ENCODE measurements at places on chromosomes 4 and X.

DNA sequence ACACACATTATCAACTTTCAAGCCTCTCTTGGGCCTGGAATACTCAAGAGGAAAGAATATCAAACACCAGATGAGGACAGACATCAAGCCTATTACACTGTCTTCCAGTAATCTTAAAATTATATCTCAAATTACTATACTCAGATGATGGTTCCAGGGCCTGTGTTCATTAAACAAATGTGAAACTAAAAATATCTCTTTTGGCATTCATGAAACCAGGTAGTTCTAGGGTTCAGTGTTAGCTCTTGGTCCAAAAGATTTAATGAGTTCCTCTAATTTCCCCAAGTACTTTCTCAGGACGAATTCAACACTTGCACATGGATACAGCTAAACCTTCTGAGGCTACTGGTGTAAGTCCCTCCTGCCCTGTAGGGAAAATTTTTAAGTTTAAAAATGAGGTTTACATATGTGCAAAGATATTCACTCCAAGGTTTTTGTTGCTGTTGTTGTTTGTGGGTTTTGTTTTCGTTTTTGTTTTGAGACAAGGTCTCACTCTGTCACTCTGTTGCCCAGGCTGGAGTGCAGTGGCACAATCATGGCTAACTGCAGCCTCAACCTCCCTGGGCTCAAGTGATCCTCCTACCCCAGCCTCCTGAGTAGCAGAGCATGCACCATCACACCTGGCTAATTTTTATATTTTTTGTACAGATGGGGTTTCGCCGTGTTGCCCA lies 79.4 kb downstream of the USP46 start:
- no peak overlapping the region for H3K4me3 ChIP-seq
- no peak overlapping the region for H3K27ac ChIP-seq
- no peaks in the 10 kb centered on the region for H3K4me1 ChIP-seq
- no peaks in the 10 kb centered on the region for H3K27me3 ChIP-seq
- no peaks in the 10 kb centered on the region for H3K36me3 ChIP-seq

GRCh38 chr4:125043486-125043885 lies 271.3 kb upstream of the FAT4 start:
- H3K4me1 ChIP-seq = peaks cover 5% of the 10 kb centered on the region
- no peaks in the 10 kb centered on the region for H3K36me3 ChIP-seq
- DNase-seq = no peak
- no peaks in the 10 kb centered on the region for H3K27me3 ChIP-seq
- H3K4me3 ChIP-seq = no peak overlapping the region

DNA sequence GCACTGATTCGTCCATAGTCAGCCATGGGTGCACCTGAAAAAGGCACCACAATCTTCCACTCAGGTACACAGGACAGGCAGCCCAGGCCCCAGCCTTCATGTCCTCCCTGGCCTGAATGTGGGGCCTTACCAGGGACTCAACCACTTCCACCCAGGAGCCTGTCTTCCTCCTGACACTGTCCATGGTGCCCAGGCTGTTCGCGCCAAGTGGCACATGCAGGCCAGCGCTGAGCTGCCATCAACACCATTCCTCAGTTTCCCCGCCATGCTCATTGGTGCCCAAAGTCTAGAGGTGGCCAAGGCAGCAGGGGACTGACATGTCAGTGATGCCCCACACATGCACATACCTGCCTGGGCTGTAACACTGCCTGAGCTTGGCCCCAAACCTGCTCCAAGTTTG lies 322.2 kb upstream of the POU3F4 start:
- no peaks in the 10 kb centered on the region for H3K4me1 ChIP-seq
- H3K27ac ChIP-seq = no peak overlapping the region
- H3K4me3 ChIP-seq = no peak overlapping the region
- no peak for DNase-seq

DNA sequence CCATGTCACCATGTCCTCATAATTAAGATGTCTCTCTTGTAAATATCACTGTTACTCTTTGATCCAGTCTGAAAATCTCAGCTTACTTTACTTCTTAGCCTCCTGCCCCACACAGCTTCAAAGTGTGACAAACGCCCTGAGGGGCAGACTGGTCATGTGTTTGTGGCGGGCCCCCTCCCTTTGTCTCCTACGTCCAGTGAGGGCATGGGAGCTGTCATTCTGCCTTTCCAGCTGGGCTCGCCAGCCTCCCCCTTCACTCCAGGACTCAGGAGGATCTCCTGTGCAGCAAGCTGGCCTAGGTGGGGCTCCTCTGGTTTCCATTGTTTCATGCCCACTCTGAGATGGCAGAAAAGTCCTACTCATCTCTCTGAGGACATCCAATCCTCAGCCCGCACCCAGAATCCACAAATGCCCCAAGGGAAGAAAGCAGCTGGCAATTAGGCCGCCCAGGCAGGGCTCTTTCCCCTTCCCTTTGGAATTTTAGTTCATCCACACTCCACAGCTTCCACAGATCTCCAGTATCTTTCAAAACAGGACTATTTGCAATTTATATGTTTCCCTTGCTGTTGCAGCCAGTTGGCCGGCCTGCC lies 86.4 kb upstream of the C4orf50 start:
- H3K36me3 ChIP-seq = no peaks in the 10 kb centered on the region
- DNase-seq = no peak
- H3K4me1 ChIP-seq = no peaks in the 10 kb centered on the region
- H3K27ac ChIP-seq = no peak overlapping the region

DNA sequence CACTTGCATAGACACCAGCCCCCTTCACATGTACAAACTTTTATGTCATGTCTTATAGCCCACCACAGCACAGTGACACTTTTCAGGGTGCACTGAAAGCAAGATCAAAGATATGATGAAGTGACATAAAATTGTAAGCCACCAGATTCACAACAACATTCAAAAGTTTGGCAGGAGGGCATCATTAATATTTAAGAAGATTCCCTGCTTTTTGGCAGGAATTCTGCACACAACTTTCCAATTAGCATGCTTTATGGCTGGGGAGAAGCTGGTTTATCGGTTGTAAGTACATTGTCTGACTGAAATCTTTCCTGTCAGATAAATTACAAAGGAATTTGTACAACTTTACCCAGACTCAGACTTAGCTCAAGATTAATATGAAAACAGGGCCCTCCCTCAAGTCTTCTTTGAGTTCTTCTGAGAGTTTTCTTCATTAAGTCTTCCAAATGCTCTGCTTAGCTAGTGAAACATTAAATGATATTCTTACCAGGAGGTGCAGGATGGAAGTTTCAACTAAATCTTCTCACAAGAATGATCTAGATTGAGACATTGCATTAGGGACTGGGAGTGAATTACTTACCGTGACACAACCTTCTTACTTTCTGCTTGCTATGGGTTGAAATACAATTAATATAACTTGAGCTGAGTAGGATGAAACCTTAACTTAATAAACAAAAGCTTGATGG lies 523.8 kb downstream of the PPARGC1A start:
- H3K27ac ChIP-seq = no peak overlapping the region
- no peak for DNase-seq
- H3K4me3 ChIP-seq = no peak overlapping the region
- no peaks in the 10 kb centered on the region for H3K27me3 ChIP-seq
- H3K4me1 ChIP-seq = no peaks in the 10 kb centered on the region
- no peaks in the 10 kb centered on the region for H3K36me3 ChIP-seq

DNA sequence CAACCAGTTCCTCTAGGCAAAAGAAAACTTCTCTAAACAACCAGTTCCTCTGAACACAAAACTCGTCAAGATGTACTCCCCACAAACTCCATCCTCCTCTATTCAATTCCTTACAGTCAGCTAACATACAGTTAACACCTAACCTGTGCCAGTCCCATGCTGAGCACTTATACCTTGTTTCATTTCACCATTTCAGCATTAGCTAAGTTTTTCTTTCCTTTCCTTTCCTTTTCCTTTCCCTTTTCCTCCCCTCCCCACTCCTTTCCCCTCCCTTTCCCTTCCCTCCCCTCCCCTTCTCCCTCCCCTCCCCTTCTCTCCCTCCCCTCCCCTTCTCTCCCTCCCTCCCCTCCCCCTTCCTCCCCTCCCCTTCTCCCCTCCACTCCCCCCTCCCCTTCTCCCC lies 13.1 kb downstream of the HERC6 start:
- DNase-seq = no peak
- H3K27me3 ChIP-seq = no peaks in the 10 kb centered on the region
- no peak overlapping the region for H3K4me3 ChIP-seq
- peaks cover 2% of the 10 kb centered on the region for H3K36me3 ChIP-seq

GRCh38 chrX:44974451-44974850 lies 101.5 kb downstream of the KDM6A start:
- no peak overlapping the region for H3K27ac ChIP-seq
- DNase-seq = no peak
- H3K4me3 ChIP-seq = no peak overlapping the region
- H3K27me3 ChIP-seq = no peaks in the 10 kb centered on the region
- no peaks in the 10 kb centered on the region for H3K4me1 ChIP-seq

DNA sequence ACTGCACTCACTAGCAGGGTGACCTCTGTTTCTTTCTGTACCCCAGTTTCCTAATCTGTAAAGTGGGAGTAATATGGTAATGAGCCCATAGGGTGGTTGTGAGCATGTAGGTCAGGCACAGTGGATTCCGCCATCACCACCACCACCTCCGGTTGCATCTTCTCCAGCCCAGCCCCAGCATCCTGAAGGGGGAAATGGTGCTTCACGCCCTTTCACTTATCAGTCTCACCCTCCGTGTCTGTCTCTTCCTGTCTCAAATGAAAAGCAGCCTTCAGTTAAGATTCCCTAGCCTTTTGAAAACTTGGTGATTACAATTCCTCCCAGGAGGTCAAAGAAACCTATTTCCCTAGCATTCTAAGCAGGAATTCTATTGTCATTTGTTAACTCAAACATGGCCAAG lies 16.9 kb upstream of the XPNPEP2 start:
- no peaks in the 10 kb centered on the region for H3K4me1 ChIP-seq
- H3K27me3 ChIP-seq = no peaks in the 10 kb centered on the region
- no peak overlapping the region for H3K27ac ChIP-seq
- no peak overlapping the region for H3K4me3 ChIP-seq
- H3K36me3 ChIP-seq = no peaks in the 10 kb centered on the region

- no peaks in the 10 kb centered on the region for H3K4me1 ChIP-seq
- no peaks in the 10 kb centered on the region for H3K36me3 ChIP-seq
- H3K27ac ChIP-seq = no peak overlapping the region
- H3K27me3 ChIP-seq = no peaks in the 10 kb centered on the region
Measured at GRCh38 chr4:44842531-44842930, 116.2 kb upstream of the GNPDA2 start.

GRCh38 chr4:144627663-144628076 lies 18.3 kb upstream of the HHIP start:
- H3K4me1 ChIP-seq = no peaks in the 10 kb centered on the region
- DNase-seq = no peak
- H3K36me3 ChIP-seq = no peaks in the 10 kb centered on the region
- H3K27me3 ChIP-seq = no peaks in the 10 kb centered on the region
- no peak overlapping the region for H3K27ac ChIP-seq
